ENCODE measurements at places on chromosomes 13 and 19.

DNA sequence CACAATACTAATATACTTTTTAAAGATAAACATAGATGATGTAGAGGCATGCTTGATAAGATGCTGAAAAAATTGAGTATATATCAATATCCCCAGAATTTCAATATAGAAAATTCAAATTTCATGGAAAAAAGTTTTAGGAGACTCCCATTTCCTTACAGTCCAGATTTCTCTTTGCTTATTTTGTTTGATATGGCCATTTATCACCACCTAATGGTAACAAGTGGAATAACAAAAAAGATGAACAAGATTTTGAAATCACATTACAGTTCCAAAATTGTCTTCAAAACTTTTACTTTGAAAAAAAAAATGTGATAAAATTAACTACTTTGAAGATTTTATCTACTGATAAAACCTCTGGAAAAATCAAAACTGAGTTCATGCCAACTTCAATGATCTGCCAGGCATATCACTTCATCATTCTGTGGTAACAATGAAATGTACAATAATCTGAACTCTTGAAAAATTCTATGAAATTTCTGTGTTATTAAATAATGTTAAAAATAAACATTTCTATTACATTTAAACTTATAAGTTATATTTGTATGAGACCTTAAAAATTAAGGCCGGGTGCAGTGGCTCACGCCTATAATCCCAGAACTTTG lies 17.5 kb downstream of the MIPEP start:
- no peaks in the 10 kb centered on the region for H3K36me3 ChIP-seq
- peak overlapping the region; percentile 31 for H3K27ac ChIP-seq
- peak; percentile 59 for DNase-seq
- no peak overlapping the region for H3K4me3 ChIP-seq

GRCh38 chr13:47175172-47175866 lies 278.5 kb upstream of the HTR2A start:
- H3K4me3 ChIP-seq = no peak overlapping the region
- no peaks in the 10 kb centered on the region for H3K36me3 ChIP-seq
- H3K4me1 ChIP-seq = no peaks in the 10 kb centered on the region
- no peak overlapping the region for H3K27ac ChIP-seq

- H3K4me1 ChIP-seq = 0 out of 2 replicates have a peak, but pooled peaks cover 1% of the 10 kb centered on the region
- no peaks in the 10 kb centered on the region for H3K27me3 ChIP-seq
- H3K27ac ChIP-seq = peak overlapping the region; percentile 29
- H3K4me3 ChIP-seq = no peak overlapping the region
Observed at GRCh38 chr19:44883922-44884321, 7.1 kb upstream of the TOMM40 start.

- H3K27me3 ChIP-seq = no peaks in the 10 kb centered on the region
- no peak overlapping the region for H3K27ac ChIP-seq
- no peak for DNase-seq
- no peaks in the 10 kb centered on the region for H3K4me1 ChIP-seq
Observed at GRCh38 chr19:44180968-44181367, 16.1 kb downstream of the ZNF226 start.

DNA sequence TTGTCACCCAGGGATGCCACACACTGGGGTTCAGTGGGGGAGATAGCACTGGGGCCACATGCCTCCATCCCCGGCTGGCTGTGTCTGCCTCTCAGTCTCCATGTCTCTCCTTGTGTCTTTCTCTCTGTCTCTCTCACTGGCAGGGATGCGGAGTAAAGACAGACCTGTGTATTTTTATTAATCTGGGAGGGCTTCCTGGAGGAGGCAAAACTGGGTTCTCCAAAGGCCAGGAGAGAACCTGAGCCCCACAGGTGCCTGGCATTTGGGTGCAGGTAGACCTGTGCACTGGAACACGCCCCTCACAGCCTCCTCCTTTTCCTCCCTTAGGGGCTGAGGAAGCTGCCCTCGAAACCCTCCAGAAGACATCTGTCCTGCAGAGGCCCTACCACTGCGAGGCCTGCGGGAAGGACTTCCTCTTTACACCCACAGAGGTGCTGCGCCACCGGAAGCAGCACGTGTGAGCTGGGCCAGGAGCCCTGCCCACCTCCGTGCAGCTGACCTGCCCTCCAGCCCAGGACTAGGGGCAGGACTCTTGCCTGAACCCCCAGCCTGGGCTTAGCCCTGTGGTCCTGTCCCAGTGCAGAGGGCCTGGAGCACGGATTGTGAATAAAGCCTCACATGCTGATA lies 32.7 kb downstream of the DHX34 start:
- H3K27me3 ChIP-seq = no peaks in the 10 kb centered on the region
- DNase-seq = no peak
- no peak overlapping the region for H3K4me3 ChIP-seq
- H3K27ac ChIP-seq = no peak overlapping the region
- H3K36me3 ChIP-seq = peaks cover 47% of the 10 kb centered on the region
- H3K4me1 ChIP-seq = no peaks in the 10 kb centered on the region

GRCh38 chr13:28741084-28741491 lies 22.3 kb upstream of the SLC46A3 start:
- peak; percentile 46 for DNase-seq
- no peak overlapping the region for H3K4me3 ChIP-seq
- peaks cover 3% of the 10 kb centered on the region for H3K4me1 ChIP-seq
- H3K27ac ChIP-seq = no peak overlapping the region
- H3K36me3 ChIP-seq = no peaks in the 10 kb centered on the region

- peaks cover 3% of the 10 kb centered on the region for H3K4me1 ChIP-seq
- H3K36me3 ChIP-seq = no peaks in the 10 kb centered on the region
- no peak for DNase-seq
Observed at GRCh38 chr13:94169454-94170144, 309.9 kb downstream of the DCT start.

DNA sequence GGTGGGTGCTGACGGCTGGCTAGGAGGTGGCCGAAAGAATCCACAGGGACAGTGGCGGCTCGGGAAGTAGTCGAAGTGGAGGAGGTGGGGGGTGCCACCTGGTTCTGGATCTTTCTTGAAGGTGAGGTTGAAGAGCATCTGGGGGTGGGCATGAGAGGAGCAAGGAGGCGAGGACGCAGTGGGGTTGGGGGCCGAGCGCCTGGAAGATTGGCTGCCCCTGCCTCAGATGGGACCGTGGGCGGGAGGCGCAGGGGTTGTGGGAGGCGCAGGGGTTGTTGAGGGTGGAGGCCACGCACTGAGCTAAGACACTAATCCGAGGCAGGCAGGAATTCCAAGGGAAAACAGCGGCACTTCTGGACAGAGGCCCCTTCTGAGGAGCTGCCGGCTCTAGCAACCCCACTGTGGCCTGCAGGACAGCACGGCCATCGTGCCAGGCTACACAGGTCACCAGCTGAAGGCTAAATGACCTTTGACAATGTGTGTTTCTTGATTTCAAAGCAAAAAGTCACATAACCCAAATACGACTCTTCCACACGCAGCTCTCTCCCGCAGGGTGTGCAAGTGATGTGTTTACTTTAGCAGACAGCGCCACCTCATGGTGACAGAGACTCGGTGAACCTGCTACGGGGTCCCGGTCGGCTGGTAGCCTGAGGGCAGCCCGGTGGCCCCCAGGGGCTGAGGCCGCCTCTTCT lies 44.1 kb upstream of the RANBP3 start:
- H3K4me1 ChIP-seq = peaks cover 9% of the 10 kb centered on the region
- no peak overlapping the region for H3K4me3 ChIP-seq
- peak; percentile 69 for DNase-seq
- no peak overlapping the region for H3K27ac ChIP-seq

DNA sequence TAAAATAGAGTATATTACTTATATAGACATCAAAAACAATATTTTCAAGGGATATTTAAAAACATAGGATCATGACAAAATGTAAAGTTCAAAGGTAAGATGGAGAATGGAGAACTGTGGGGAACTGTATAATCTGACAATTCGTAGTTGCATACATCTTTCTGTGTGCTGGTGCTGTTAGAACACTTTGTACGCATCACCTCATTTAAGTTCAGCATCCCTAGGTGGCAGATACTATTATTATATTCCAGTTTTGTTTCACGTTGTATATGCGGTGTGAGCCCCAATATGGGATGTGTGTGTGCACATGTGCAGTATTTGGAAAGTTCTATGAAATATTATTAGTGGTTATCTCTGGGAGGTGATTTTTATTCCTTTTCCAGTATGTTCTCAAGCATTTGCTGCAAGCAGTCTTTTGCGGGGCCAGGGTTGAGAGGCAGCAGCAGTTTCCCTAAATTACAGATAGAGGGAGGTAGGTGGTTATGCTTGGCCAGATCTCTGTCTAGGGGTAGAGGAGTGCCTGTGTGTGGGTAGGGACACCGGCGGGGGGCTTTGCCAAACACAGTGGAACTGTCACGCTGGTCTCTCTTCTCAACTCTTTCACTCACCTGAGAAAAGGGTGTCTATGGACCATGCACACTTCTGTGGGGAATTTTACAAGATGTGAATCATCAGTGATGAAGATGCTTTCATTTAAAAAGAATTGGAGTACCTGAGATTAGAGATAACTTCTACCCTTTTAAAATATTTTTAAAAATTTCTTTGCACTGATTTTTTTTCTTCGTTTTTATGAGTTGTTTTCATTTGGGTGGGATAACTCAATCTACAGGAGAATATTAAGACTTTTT lies 55.6 kb upstream of the ALOX5AP start:
- DNase-seq = peak; percentile 41
- no peaks in the 10 kb centered on the region for H3K36me3 ChIP-seq

- peak; percentile 73 for DNase-seq
- peaks cover 2% of the 10 kb centered on the region for H3K4me1 ChIP-seq
- peak within 1 kb of the TSS; percentile 95 for H3K27ac ChIP-seq
- peak within 1 kb of the TSS; percentile 99 for H3K4me3 ChIP-seq
- H3K27me3 ChIP-seq = no peaks in the 10 kb centered on the region
- H3K36me3 ChIP-seq = peaks cover 18% of the 10 kb centered on the region
Observed at GRCh38 chr19:52296773-52297600, at the start of gene ZNF480. ZNF480 (plus strand) TSS chr19:52297169; CDS start chr19:52300413, 3,244 bp downstream.

GRCh38 chr13:57633950-57634838 lies 2.6 kb downstream of the PCDH17 start:
- no peak overlapping the region for H3K27ac ChIP-seq
- DNase-seq = no peak
- H3K27me3 ChIP-seq = peaks cover 50% of the 10 kb centered on the region
- H3K36me3 ChIP-seq = no peaks in the 10 kb centered on the region

DNA sequence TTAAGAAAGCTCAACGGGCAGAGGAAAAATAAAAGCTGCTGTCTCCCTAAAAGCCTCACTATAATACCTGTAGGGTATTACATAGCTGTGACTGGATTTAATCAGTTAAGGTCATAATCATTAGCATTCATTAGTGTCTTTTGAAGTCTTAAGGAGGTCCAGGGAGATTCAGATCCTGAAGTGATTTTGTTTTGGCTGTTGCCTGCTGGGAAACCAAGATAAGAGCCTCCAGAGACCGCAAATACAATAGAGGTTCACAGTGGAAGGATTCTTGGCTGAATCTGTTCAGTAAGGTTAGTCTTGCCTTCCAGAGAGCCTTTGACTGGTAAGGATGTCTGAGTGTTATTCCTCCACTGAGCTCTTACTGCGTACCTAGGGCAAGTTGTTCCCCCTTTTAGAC lies 54.0 kb upstream of the TNFRSF19 start:
- no peak overlapping the region for H3K4me3 ChIP-seq
- no peak overlapping the region for H3K27ac ChIP-seq
- H3K27me3 ChIP-seq = no peaks in the 10 kb centered on the region
- H3K4me1 ChIP-seq = peaks cover 4% of the 10 kb centered on the region
- no peak for DNase-seq

DNA sequence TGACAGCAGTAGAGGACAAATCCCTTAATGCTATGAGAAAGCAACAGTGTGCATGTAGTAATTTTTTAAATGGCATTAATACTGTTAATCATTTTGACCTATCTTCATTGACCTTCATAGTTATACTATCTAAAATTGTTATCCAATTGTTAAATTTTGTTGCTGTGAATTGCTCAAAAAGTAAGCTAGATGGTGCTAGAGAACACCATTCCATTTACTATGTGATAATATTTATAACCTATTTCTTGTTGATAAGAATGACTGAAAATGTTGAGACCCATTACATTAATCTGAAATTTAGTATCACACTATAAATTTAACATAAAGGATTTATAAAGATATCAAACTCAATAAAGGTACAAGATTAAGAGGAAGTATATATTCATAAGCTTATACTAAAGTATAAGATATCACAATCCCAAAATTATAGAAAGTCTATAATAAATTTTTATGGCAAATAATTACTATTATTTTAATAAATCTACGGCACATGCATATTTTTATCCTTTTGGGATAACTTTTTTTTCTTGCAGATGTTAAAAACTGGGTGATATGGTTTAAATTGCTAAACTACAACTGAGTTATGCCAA lies 1573.3 kb downstream of the PCDH9 start:
- DNase-seq = peak; percentile 30
- no peaks in the 10 kb centered on the region for H3K4me1 ChIP-seq
- H3K36me3 ChIP-seq = no peaks in the 10 kb centered on the region
- H3K27ac ChIP-seq = no peak overlapping the region

DNA sequence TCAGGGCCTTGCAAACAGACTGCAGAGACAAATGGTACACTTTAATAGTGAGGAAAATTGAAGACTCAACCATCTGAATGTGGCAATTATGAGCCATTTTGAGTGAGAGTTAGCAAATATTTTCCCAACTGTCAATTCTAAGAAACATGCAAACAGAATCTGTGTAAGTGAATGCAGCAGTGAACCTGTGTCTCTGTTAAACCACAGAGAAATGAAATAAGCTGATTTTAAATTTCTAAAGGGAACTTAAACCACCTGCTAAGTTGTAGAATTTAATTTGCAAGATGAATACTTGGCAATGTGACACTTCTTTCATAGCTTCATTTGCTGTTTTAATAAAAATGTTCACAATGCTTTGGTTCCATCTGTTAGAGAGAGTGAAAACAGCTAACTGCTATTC lies 42.0 kb upstream of the TDRD3 start:
- H3K27ac ChIP-seq = no peak overlapping the region
- no peak for DNase-seq
- no peaks in the 10 kb centered on the region for H3K27me3 ChIP-seq
- H3K4me3 ChIP-seq = no peak overlapping the region
- H3K4me1 ChIP-seq = no peaks in the 10 kb centered on the region

GRCh38 chr13:99847318-99847750 lies 124.2 kb downstream of the ZIC5 start:
- no peaks in the 10 kb centered on the region for H3K36me3 ChIP-seq
- DNase-seq = no peak

- peak overlapping the region; percentile 78 for H3K27ac ChIP-seq
- H3K4me3 ChIP-seq = no peak overlapping the region
- H3K36me3 ChIP-seq = peaks cover 32% of the 10 kb centered on the region
- DNase-seq = peak; percentile 72
- peaks cover 27% of the 10 kb centered on the region for H3K4me1 ChIP-seq
Observed at GRCh38 chr19:47157431-47158321, 27.0 kb downstream of the SAE1 start.

GRCh38 chr19:48636859-48637448 lies at the start of gene DBP:
DBP (minus strand) TSS chr19:48637379; CDS start chr19:48636994, 385 bp downstream.
- H3K4me1 ChIP-seq = peaks cover 28% of the 10 kb centered on the region
- H3K36me3 ChIP-seq = no peaks in the 10 kb centered on the region
- no peak for DNase-seq
- no peaks in the 10 kb centered on the region for H3K27me3 ChIP-seq
- peak within 1 kb of the TSS; percentile 62 for H3K4me3 ChIP-seq

- H3K4me3 ChIP-seq = no peak overlapping the region
- no peaks in the 10 kb centered on the region for H3K27me3 ChIP-seq
- H3K4me1 ChIP-seq = no peaks in the 10 kb centered on the region
- DNase-seq = no peak
- H3K36me3 ChIP-seq = no peaks in the 10 kb centered on the region
Observed at GRCh38 chr13:75513271-75513670, 24.4 kb downstream of the COMMD6 start.

- no peak for DNase-seq
- H3K27me3 ChIP-seq = no peaks in the 10 kb centered on the region
- H3K27ac ChIP-seq = no peak overlapping the region
- H3K4me3 ChIP-seq = no peak overlapping the region
- H3K36me3 ChIP-seq = no peaks in the 10 kb centered on the region
Observed at GRCh38 chr13:47233734-47234133, 336.9 kb upstream of the HTR2A start.

GRCh38 chr19:2969104-2969504 lies 8.3 kb upstream of the TLE6 start:
- no peak overlapping the region for H3K4me3 ChIP-seq
- no peak overlapping the region for H3K27ac ChIP-seq
- DNase-seq = no peak
- no peaks in the 10 kb centered on the region for H3K36me3 ChIP-seq
- peaks cover 4% of the 10 kb centered on the region for H3K4me1 ChIP-seq

Measured in IMR-90 (cell line).